GM23248 (cell line): ENCODE measurements at places on chromosomes 4 and X.

DNA sequence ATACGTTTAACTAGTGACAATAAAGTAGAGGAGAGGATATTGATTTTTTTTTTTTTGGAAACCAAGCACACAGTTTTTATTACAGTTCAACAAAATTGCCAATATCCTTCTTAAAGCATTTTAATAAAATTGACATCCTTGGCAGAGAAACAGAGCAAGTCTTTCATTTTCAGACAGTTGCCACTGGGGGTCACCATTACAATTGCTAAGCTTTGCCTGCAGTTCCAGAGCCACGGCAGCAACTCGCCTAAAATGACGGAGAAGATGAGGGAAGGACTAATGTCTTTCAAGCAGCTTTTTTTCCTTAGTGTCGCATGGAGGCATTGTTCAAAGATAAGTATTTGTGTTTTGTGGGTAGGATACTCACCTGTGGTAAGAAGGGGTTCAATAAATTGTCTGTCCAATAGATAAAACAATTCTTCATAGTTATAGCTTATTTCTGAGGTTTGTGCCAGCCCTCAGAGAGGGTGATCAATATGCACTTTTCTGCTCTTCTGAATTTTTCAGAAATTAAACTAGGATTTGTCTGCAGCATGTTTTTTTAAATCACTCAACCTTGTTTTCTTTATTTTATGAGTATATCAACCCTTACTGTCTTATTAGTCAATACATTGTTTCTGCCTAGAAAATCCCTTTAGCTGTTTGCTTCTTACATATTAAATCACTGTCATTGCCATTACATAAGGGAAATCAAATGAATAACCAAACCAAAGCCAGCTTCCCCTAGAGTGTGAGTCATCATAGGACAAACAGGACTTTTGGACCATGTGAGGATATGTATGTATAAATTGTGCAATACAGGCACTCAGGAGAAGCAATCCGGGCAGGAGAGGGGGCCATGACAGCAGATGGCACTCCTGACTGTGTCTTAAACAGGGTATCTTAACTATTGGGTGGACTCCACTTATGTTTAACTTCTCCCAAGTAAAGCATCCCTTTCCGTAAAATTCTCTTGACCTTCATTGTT lies 508.1 kb upstream of the ARX start:
- peak; percentile 5 for DNase-seq

- DNase-seq: peak; percentile 56
Observed at GRCh38 chr4:152185786-152186550, 349.9 kb downstream of the FBXW7 start.

- DNase-seq: no peak
Observed at GRCh38 chr4:109811707-109812106, 3.9 kb upstream of the GAR1 start.

- DNase-seq: no peak
Observed at GRCh38 chr4:56200275-56200674, 187.0 kb downstream of the AASDH start.
